ENCODE measurements at places on chromosomes 1 and 21.

- no peak for DNase-seq
Measured at GRCh38 chr1:245582026-245582425, 427.2 kb downstream of the KIF26B start.

GRCh38 chr1:65330822-65331221, 21.5 kb downstream of the DNAJC6 start:
- no peak for DNase-seq

DNA sequence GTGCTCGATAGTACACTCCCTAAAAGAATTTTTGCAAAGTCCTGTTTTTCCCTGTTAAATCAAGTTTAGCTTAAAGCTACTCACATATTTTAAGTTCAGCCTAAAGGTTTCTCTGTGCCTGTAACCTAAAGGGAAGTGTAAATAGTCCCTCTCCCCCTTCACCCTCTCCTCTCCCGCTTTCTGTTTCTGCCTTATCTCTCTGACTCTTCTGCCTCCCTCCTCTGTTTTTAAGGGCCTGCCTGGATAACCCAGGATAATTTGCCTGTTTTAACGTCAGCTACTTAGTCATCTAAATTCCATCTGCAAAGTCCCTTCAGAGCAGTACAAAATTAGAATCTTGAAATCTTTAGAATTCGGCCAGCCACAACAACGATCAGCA, 92.6 kb downstream of the NID1 start:
- DNase-seq = no peak

DNA sequence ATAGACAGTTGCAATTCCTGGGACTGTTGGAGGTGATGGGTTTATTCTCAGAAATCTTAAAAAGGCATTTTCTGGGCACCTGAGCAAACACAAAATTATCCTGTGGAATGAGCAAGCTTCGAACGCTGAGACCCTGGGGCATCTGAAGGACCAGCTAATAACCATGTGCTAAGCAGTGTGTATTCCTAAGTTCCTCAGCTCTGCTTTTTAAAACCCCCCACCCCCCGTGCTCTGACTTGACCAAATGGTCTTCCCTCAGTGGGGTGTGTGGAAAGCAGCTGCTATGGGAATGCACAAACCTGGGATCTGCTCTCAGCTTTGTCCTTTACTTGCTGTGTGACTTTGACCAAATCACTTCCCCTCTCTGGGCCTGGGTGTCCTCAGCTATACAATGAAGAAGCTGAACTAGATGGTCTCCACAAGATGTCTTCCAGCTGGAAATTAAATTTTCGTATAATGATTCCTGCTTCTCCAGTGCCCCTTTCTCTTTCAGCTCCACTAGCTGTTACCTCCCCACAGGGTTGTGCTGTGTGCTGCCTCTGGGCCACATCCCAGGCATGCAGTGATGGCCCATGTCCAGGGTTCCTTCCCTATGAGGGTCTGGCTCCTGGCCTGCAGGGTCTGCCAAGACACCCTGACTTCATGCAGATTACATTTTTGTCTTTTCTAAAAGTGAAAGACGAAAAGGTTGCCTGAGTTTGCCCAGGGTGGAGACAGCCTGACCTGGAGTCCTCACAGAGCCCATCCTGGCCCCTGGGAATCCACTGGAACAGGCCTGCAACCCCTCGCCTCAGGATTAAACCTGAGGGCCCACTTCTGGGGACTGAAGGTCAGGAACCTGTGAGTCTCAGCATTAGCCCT, 14.9 kb upstream of the CD247 start:
- no peak for DNase-seq

GRCh38 chr1:2966449-2967328, 54.6 kb upstream of the ACTRT2 start:
- DNase-seq = no peak

GRCh38 chr1:169681140-169681539, 30.3 kb downstream of the SELL start:
- no peak for DNase-seq

DNA sequence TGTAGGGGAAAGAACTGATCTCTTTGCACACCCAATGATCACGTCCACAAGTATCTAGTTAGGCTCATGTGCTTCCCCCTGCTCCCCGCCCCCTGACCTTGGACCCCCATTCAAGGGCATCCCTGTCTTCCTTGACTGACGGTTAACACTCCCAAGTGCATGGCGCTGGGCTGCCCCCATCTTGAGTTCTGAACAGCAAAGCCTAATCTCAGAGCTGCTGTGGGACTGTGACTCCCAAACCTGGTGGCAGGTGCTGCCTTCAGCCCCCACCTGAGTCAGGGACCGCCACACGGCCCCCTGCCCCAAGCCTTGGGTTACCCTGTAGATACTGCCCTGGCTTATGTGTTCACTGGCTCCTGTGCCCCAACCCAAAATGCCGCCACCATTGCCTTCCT, 925 bp downstream of the TNNI1 start:
- no peak for DNase-seq

DNA sequence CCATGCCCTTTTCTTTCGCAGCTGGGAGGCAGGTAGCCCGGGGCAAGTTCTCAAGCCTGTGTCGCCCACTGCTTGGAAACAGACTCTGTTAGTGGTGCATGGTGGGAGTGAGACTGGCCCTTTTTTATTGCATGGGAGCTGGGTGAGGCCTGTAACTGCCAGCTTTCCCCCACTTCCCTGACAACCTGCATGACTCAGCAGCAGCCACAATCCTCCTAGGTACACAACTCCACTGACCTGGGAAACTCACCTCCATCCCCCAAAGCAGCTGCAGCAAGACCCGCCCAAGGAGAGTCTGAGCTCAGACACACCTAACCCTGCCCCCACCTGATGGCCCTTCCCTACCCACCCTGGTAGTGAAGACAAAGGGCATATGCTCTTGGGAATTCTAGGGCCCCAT, 25.8 kb downstream of the PIGP start:
- no peak for DNase-seq

DNA sequence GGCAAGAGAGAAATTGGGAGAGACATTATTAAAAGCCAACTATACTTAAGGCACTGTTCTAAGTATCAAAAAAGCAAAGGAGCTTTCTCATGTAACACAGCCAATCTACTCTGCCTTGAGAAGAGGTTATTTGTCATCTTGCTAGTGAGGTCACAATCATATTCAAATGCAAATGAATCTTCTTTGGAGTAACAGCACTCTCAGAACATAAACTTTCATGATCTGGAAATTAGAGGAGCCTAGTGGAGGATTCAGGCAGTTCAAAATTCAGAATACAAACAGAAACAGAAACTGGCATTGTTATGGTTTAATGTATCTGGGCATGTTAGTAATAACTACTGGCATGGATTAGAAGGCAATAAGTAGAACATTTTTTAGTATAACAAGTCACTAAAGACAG, 57.4 kb downstream of the ARID4B start:
- DNase-seq = no peak

DNA sequence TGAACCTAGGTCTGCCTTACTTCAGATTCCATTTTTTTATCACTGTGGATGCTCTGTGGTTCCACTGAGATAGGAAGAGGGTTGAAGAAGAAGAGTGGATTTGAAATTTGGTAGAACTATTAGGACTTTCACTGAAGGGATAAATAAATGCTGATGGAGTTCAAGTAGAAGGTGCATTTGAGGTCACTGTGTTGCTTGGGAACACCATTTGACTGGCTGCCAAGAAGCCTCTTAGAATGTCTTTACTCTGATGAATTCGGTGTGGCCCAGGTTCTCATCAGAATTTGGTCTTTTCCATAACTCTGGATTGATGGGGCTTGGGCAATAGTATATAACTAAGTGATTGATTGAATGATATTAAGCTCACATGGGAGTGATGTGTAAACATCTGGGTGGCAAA, 11.9 kb downstream of the XPR1 start:
- no peak for DNase-seq

- DNase-seq = no peak
Measured at GRCh38 chr1:225655509-225656258, 2.8 kb upstream of the ENAH start.

- no peak for DNase-seq
Measured at GRCh38 chr1:92511541-92511940, 24.8 kb upstream of the GFI1 start.

DNA sequence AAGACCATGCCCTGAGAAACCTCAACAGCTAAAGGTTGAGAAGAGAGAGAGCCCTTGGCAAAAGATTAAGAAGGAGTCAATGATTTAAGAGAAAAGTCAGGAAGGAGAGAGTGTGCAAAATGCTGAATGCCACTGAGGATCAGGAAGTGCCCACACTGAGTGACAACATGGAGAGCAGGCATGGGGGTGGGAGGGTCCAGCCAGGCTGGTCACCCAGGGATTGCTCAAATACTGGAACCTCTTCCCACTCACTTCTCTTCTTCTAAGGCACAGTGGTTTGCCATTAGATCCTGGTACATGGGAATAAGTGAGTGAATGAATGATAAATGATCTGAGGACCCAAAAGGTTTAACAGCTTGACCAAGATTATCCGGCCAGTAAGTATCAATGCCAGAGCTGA, 11.1 kb downstream of the PRR9 start:
- no peak for DNase-seq

- DNase-seq = no peak
Measured at GRCh38 chr1:108109295-108109973, 90.7 kb downstream of the SLC25A24 start.

- no peak for DNase-seq
Measured at GRCh38 chr1:26017606-26018005, 4.0 kb upstream of the EXTL1 start.

DNA sequence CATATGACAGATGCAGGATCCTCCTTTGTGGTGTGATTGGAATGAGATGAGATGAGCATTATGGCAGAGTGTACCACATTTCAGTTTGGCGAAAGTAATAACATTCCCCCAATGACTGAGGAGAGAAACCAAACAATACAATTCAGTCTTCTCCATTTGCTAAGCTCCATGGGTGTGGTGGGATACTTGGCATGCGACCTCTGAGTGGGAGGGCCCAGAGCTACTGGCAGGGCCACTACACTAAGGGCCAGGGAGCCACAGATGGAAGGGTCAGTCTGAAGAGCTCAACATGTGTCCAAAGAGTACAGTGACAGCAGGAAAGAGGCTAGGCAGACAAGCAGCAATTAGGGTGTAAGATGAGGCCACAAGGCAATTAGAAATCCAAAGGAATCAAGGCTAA, 23.8 kb upstream of the PAXBP1 start:
- DNase-seq = no peak

DNA sequence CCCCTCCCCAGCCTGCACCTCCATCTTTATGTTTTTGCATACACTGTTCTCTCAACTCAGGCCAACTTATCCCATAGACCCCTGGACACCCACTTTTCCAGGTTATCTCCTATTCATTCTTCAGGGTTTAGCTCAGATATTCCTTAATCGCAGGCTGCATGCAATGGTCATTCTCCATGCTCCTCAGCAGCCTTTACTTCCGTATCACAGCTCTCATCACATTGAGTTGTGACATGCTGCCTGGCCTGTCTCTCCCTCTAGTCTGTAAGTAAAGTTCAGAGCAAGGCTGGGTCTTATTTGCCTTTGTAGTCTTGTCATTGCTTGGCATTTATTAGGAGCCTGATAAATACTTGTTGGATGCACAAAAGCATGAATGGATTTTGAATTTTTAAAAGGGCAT, 6.9 kb downstream of the DNAJC6 start:
- no peak for DNase-seq

GRCh38 chr1:8091691-8092090, 65.6 kb upstream of the ERRFI1 start:
- no peak for DNase-seq

- DNase-seq = no peak
Measured at GRCh38 chr1:92583821-92584760, 97.4 kb upstream of the GFI1 start.

DNA sequence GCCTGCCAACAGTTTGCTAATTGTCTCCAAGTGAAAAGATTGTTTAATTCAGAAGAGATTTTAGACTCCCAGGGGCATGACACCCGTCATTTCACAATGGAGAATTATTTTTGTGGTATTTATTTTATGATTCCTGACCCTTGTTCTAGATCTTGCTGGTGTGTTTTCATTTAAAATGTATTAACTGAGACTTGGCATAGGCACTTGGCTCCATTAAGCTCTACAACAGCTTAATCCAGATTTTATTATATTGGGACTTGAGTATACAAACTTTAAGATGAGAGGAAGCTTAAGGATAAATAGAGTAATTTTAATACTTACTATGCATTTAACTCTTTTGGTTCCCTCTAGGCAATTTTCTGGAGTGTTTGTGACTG, 101.3 kb upstream of the KCNE2 start:
- no peak for DNase-seq

DNA sequence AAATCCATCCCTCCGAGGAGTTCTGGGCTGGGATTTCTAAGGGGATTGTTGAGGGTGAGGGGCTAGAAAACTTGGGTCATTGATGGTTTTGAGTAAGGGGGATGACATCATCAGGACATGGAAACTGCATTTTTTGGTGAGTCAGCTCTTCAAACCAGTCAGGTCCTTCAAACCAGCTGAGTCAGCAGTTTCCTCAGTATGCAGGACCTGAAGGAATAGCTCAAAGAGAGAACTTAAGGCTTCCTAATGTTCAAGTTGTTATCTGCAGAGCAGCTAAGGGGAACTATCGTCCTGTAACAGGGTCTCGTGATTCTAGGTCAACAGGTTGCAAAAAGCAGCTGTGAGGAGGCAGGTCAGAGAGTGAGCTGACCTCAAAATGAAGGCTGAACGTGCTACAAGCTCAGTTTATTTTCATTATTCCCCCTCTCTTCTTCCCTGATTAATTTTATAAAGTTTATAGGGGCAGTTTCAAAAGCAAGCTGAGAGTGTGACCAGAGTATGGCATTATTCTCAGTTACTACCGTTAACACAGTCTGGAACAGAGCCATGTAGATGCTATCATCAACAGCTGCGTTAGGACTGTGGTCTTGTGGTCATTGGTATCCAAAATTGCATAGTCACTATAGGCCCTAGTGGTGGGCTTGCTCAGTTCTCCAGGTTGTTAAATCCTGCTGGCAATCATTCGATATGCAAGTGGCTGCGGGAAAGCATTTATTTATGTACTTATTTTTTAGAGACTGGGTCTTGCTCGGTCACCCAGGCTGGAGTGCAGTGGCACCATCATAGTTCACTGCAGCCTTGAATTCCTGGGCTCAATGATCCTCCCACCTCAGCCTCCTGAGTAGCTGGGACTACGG, 10.7 kb upstream of the SDC3 start:
- no peak for DNase-seq

- DNase-seq = no peak
Measured at GRCh38 chr21:37704751-37705150, 211.5 kb downstream of the KCNJ6 start.

- no peak for DNase-seq
Measured at GRCh38 chr1:82152356-82153271, 351.9 kb downstream of the ADGRL2 start.

DNA sequence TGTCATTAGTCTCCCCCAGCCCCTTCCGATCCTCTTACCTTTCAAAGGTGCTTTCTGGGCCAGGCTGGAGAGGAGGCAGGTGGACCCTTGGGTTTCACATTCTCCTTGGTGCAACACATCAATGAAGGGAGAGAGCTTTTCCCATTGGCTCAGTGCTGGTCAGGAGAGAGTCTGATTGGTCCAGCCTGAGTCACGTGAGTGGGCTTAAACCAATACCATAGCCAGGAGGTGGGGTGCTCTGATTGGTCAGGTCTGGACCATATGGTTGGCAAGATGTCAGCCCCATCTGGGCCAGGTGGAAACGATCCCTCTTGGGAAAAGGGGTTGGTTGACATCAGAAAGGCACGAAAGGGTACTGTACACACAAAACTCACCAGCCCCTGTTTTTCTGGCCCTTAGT, 44.8 kb upstream of the ABCG1 start:
- DNase-seq = no peak

- no peak for DNase-seq
Measured at GRCh38 chr1:19043579-19044443, 87.3 kb upstream of the IFFO2 start.

All from stimulated activated CD8-positive, alpha-beta memory T cell treated with anti-CD3 and anti-CD28 coated beads, Interleukin-7, amount 100 ng/mL, for 48 hours (primary cell).